ENCODE measurements at places on chromosomes 11 and 22.

GRCh38 chr11:124748481-124749343 lies 3.3 kb downstream of the VSIG2 start:
- DNase-seq: no peak

GRCh38 chr11:2201542-2201941 lies 29.9 kb upstream of the TH start:
- no peak for DNase-seq

GRCh38 chr11:114479331-114479730 lies 40.1 kb downstream of the REXO2 start:
- no peak for DNase-seq

DNA sequence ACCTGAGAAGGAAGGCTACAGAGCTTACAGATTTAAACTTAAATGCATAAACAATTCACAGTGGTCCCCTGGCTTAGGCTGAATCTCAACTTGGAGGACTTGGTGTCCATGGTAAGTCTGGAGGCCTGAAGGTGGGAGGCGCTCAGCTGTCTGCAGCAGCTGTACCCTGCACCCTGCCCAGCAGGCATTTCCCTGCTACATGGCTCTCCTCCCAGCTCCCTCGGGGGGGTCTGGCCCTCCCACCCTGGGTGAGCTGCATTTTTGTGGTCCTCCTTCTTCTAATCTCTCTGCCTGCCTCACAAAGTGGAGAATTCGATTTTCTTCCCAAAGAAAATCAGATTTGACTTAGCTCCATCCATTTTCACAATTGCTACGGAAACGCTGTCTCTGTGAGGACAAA lies 273.2 kb downstream of the KIRREL3 start:
- DNase-seq: no peak

Data from endothelial cell (in vitro differentiated cells).